ENCODE measurements at places on chromosomes 4 and X.
A peak's percentile ranks its signal among the peaks of the same experiment; 100 is the strongest.

DNA sequence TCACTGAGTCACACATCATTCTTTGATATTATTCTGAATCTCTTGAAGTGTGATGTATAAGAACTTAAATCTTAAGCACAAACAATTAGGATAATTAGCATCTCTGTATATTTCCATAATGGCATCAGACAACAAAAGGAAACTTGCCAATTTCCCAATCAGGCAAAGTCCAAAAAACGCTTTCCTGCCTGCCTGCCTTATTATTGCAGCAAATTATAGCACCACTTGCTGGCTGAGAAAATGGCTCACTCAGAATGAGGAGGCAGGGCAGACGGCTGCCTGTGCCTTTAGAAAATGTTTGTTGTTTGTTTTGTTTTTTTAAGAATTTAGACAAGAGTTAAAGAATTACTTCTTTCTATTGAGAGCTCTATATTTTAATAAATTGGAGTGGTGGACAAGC is 27.7 kb upstream of the NR3C2 start:
- no peak for DNase-seq

GRCh38 chr4:113468165-113469022 is 293.1 kb downstream of the CAMK2D start:
- DNase-seq: no peak

DNA sequence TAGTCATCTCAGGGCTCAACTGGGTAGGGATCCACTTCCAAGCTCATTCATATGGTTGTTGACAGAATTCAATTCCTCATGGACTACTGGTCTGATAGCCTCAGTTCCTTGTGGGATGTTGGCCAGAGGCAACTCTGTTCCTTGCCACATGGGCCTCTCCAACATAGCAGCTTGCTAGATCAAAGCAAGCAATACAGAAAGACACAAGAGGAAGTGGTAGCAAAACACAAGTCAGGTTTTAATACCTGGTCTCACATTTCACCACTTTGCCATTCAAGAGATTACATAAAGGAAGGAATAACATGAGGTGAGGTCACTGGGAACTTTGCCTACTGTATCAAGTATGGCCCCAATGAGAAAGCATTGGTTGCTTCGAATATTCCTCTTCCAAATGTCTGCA is 79.2 kb downstream of the PRSS12 start:
- DNase-seq: no peak

GRCh38 chr4:123616951-123617461 is 220.4 kb downstream of the SPRY1 start:
- no peak for DNase-seq

GRCh38 chr4:109113521-109113920 is 188.9 kb downstream of the COL25A1 start:
- no peak for DNase-seq

DNA sequence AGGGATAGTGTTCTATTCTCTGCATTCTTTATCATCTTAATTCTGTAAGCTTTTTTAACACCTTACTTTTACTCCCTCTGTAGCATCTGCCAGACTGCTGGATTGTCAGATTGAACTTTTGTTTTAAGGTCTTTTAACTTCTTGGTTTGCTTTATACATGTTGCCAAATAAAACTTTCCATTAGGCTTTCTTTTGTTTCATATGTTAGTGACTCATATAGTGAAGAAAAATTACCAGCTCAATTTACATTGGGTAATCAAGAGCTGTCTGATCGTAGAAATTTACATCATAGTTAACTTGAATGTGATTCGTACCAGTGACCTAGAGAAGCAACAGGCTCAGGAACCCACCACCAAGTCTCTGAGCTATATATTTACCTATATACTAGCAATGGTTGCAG is 28.5 kb upstream of the KLHL4 start:
- no peak for DNase-seq

GRCh38 chr4:73451404-73451803 is 15.4 kb downstream of the AFP start:
- no peak for DNase-seq

GRCh38 chr4:114108869-114109268 is 129.4 kb upstream of the ARSJ start:
- peak; percentile 53 for DNase-seq
